ENCODE measurements at places on chromosomes 13 and 19.
A peak's percentile ranks its signal among the peaks of the same experiment; 100 is the strongest.

DNA sequence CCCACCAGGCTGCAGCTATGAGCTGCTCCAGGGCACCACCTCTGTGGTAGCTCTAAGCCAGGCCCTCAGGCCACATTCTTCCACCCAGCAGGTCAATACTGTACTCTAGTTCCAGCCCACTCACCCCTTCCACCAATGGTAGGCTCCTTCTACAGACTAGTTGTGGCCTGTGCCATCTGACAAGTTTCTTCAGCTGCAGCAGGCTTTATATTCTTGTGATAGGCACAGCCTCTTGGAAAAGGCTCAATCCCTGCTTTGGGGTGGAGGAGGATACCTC is 8.5 kb downstream of the MICU2 start:
- DNase-seq = no peak

DNA sequence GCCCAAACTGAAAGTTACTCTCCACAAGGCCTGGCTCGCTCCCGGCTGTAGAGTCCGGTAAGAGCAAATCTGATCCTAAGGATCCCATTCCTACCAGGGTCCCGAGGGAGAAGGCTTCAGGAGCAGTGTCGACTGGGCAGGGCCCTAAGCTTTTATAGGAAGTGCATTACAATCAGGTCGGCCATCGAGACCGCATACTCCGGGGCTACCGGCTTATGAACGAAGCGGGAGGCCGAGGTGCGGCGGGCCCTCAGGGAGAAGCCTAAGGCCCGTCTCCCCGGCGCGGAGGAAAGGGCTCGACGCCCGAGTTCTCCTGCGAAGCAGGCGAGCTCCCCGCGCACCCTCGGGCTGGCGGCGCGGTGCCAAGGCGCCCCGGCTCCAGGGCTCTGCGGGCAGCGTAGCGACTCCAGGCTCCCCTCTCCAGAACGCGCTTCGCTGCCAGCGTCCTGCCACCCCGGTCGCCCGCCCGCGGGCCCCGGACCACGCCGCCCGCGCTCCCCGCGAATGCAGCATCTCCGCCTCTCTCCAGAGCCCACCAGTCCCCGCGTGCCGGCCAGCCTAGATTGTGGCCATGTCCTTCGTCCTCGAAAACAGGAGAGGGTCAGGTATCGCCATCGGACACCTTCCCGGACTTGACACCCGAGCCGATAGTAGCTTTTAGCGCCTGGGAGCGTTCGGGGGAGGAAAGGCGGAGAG is 1.4 kb downstream of the EFNB2 start:
- peak; percentile 39 for DNase-seq

DNA sequence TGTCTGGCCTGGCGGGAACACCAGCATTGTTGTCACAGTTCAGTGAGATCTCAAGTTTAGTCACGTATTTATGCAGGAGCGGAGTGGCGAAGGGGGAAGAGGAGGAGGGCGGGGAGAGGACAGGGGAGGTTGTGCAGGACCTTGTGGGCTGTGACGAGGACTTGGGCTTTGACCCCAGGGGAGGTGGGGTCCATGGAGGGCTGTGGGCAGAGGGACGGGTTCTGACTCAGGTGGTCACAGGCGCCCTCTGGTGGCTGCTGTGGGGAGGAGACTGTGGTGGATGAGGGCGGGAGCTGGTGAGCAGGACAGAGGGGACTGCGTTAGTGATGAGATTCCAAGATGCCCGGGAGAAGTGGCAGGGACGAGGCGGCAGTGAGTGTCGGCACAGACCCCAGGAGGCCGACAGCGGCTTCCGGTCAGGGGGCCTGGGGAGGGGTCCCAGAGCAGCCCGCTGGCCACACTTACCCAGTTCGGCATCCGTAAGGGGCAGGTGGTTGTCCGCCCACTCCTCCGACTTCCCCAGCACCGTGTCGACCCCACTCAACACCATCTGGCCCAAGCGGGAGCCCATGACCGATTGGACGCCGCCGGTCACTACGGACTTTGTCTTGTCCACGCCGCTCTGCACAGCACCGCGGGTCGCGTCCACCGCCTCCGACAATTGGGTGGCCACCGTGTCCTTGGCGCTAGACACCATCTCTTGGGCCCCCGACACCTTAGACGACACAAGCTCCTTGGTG is 15.7 kb downstream of the PLIN3 start:
- peak; percentile 66 for DNase-seq

DNA sequence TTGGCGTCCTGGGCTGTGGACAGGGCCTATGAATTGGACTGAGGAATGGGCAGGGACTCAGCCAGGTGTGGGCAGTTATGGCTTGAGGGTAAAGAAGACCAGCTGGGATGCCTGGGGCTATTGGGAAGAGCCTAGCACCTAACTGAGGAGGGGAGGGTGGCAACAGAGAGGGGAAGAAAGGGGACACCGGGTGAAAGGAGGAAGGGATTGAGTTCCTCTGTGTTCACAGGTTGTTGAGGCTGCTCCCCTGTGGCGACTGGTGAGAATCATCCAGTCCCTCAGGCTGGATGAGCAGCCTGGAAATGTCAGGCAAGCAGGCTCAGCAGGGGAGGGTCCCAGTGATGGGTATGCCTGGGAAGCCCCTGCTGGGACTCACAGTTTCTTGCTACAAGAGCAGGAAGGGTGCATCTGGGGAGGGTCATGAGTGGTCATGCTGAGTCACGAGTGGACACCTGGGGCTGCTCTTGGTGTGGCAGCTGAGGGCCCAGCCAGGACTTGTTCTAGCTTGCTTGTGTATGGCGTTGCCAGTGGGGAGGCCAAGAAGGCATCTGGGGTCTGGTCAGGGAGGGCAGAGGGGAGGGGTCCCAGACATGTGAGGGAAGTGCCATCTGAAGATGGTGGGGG is 1.4 kb downstream of the ZNF324 start:
- no peak for DNase-seq

DNA sequence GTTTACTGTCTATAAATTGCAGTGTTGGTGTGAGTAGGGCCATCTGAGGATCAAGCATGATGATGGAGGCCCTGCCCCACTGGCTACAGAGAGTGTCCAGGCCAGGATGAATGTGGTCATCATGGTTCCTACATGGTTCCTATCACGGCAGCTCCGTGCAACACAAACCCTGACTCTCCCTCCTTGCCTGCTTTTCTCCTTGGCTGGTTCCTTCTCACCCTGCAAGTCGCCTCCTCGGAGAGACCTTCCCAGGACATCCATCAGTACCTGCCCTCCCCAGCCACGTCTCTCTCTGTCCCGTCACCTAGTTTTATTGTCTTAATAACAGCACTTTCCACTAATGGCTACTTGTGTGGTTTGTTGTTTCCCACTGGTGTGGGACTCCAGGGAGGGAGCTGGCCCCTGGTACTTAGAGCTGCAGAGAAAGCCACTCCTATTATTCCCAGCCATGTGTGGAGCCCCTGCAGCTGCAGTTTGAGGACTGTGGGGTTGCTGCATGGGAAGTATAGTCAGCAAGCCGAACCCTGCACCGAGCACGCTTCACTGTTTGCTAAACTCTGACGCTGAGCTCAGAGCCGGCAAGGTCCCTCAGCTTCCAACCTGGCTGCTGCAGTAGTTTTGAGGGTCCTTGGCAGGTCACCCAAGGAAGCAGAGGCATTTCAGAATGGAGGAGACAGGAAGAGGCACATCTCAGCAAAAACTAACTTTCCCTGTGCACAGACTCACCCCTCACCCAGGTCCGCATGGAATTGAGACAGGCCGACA is 146.4 kb upstream of the VSTM2B start:
- no peak for DNase-seq

DNA sequence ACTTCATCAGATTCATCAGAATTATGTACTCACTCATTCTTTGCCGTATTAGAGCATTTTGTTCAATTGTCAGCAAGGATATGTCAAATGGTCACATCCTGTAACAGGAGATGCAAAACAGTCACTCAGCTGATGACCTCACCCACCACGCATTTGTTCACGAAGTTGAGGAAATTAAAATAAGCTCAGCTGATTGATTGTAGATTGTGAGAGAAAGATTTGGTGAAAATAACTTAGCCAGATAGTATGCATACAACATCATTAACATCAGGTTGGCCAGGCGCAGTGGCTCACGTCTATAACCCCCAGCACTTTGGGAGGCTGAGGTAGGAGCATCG is 22.6 kb upstream of the CDC16 start:
- DNase-seq = no peak

DNA sequence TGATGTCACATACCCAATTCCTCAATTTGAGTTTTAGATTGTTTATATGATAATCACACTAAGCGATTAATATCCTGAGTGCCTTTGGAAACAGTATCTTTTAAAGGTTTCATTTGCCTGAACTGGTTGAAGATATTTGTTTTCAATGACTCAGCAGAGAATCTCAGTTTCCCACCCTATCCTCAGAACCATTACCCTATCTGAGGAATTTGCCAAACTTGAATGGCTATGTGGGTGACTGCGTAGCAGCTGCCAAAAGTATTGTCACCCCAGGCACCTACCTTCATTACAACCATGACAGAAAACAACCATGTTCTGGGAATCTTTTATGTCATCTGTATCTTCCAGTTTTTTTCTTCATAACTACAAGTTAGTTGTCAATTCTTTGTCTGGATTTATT is 440.1 kb upstream of the NBEA start:
- no peak for DNase-seq

DNA sequence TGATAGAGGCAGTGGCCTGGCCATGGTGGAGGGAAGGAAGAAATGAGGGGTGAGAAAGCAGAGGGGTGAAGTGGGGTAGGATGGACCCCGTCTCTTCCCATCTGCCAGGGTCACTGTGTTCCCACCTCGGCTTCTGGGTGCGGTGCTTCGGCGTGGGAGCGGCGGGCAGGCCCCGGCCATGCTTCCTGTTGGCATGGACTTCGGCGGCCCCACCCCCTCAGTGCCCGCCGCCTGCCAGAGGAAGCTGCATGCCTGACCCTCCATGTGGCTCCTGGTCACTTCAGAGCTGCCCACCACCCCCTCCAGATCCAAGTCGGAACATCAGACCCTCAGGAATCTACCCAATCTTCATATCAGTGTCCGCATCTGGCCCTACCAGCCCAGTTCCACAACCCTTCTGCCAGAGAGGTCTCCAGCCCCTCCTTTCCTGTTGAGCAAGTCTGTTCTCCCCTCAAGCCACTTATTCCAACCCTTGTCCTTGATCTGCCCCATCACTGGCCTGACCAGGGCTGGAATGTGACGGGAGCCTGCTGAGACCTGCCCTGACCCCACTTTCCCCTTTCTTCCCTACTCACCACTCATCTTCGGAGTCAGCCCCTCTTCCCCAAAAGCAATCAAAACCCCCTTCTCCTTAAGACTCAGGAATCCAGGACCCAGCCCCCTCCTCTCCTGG is 1.5 kb downstream of the KCNN4 start:
- DNase-seq = no peak

DNA sequence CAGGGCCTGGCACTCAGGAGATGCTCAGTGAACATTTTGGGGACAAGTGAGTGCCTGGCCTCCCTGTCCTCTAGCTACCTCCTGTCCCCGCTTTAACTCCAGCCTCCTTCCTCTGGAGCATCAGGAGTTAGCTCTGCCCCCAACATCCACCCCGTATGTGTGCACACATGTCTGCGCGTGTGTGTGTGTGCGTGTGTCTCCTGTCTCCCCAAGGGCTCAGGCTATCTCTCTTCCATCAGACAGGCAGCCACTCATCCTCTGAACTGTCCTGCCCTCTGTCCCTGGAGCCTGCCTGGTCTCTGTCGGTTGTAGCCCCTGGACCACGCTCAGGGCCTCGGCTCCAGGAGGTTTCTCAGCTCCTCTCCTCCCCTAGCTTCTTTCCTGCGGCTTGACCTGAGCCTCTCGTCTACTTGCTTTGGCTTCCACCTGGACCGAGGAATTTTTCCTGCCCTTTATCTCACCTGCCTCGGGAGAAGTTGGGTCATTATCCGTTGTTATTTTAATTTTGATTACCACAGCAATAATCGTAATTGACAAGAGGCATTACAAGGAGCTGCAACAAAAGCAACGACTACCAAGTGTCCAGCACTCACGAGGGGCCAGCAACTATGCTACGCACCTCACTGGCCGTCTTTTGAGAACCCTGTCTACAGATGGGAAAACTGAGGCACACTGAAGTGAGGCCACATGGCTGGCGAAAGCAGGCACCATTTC is 32.0 kb upstream of the ASF1B start:
- no peak for DNase-seq

- DNase-seq = no peak
Observed at GRCh38 chr13:78592584-78592983, 10.8 kb downstream of the POU4F1 start.

GRCh38 chr13:71252184-71252704 is 614.8 kb downstream of the DACH1 start:
- DNase-seq = no peak

DNA sequence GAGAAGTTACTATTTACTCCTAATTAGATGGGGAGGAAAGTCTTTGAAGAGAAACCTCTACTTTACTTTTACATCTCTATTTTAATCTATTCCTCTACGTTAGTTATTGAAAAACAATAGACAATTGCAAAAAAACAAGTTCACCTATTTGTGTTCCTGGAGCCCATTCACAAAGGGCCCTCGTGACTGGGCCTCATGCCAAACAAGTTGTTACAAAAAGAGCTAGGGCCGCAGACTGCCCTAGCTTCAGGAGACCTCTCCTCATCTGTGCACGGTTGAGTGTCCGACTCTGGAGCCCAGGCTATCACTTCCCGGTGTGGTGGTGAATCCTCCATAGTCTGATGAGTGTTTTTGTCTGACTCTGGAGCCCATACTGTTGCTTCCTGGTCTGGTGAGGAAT is 190.9 kb downstream of the ZNF486 start:
- no peak for DNase-seq

- no peak for DNase-seq
Observed at GRCh38 chr13:52399708-52400107, 6.3 kb downstream of the THSD1 start.

GRCh38 chr13:37701972-37702371 is 103.4 kb upstream of the POSTN start:
- peak; percentile 86 for DNase-seq

- DNase-seq = peak; percentile 90
Observed at GRCh38 chr13:110819203-110820014, 95.5 kb downstream of the ANKRD10 start.
